ENCODE measurements at places on chromosomes 7 and 10.
A peak's percentile ranks its signal among the peaks of the same experiment; 100 is the strongest.

GRCh38 chr7:24299192-24299591, 15.2 kb downstream of the NPY start:
- DNase-seq, result no peak

DNA sequence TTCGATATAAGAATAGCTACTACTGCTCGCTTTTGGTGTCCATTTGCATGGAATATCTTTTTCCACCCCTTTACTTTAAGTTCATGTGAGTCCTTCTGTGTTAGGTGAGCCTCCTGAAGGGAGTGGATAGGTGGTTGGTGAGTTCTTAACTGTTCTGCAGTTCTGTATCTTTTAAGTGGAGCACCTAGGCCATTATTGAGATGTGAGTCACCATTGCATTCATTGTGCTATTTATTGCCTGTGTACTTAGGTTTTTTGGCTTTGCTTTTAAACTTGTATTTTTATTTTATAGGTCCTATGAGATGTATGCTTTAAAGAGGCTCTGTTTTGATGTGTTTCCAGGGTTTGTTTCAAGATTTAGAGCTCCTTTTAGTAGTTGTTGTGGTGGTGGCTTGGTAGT, 1430.8 kb downstream of the REEP3 start:
- no peak for DNase-seq

DNA sequence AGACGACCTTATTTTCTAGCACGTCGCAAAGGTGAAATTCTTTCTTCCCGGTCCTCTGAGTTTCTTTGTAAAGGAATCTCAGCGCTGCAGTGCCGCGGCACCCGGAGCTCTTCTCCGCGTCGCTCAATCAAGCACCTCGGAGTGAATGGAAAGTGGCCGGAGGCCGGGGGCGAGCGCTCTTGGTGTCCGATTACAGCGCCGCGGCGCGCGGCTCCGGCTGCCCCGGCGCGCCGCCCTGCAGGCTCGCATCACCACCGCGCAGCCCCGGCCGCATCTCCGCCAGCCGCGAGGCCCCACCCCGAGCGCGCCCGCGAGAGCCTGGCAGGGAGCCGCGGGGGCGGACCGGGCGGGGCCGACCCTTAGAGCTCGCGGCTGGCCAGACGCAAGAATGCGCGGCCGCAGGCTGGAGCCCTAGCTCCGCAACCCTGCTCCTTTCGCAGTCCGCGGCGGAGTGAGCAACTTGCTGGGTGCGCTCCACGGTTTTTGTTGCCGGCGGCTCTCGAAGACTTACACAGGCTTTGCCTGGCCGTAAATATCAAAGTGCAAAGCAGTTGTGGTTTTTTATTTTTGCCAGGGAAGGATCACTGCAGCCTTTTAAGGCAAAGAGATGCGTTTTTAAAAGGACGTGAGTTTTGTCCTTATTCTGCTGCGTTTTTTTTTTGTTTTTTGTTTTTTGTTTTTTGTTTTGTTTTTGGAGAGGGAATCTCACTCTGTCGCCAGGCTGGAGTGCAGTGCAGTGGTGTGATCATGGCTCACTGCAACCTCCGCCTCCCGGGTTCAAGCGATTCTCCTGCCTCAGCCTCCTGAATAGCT, at the start of gene SEMA3C:
Gene SEMA3C, minus strand, starts transcription at position 143 of the 813 bp plus-strand sequence. CDS start 2,270 bp downstream, outside the sequence.
- no peak for DNase-seq

DNA sequence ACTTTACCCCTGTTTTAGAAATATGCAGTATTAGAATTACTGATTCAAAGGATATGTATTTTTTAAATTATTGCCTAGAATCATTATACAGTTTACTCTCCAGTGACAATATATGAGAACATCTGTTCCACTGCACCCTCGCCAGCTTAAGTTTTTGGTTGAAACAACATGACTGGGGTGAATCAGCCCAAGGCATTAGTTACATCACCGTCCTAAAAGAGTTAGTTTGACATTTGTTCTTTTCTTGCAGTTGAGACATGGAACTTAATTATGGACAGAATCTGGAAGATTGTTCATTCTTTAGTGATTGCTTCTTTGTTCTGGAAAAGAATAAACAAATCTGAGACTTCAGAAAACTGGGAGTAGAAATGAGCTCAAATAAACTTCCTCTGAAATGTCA, 167.3 kb upstream of the DKK1 start:
- no peak for DNase-seq

GRCh38 chr10:7260412-7260900, 150.4 kb downstream of the SFMBT2 start:
- no peak for DNase-seq

GRCh38 chr10:62637249-62638061, 167.1 kb upstream of the ADO start:
- DNase-seq, result peak; percentile 34

- DNase-seq, result no peak
Observed at GRCh38 chr7:37592366-37592765, 91.2 kb upstream of the GPR141 start.

GRCh38 chr10:112753961-112754411, 196.1 kb upstream of the TCF7L2 start:
- DNase-seq, result no peak

- no peak for DNase-seq
Observed at GRCh38 chr7:142595816-142596516, 153.3 kb upstream of the PRSS1 start.

DNA sequence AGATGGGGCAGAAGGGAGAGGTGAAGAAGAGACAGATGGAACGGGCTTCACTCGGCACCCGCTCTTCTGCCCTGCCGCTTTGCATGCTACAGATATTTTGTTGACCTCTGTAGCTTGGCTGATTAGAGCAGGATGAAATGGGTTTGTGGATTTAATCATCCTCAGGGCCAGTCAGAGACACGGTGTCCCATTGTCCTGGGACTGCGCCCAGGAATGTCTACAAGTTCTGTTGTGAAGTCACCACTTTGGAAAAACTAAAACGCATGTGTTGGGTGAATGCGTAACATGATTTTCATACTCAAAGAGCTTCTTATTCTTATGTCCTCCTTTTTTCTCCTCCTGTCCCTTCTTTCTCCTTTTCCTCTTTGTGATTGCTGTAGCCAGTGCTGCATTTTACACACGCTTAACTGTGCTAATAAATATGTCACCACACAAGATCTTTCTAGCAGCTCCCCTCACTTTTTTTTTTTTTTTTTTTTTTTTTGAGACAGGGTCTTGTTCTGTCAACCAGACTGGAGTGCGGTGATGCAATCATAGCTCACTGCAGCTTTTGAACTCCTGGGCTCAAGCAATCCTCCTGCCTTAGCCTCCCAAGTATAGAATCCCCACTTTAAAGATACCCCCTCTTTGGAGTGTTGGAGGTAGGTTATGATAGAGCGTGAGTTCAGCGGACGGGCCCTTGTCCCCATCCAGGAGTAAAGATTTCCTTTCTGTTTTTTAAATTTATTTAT, 3.4 kb downstream of the CPA4 start:
- no peak for DNase-seq

DNA sequence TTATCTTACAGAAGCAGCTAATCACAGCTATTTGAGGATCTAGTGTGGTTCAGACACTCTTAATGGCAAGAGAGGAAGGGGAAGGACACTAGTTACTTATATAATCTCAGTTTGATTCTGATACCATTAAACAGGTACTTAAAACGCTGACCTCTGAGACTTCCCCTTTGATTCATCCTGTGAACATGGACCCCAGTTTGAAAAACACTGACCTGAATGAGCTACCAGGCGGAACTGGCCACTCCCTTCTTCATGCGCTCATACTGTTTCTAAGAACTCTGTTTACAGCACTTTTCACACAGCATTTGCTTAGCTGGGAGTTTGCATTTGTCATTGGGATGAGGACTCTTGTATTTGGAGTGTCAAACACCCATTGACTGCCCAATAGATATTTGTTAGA, 45.7 kb downstream of the BEND7 start:
- no peak for DNase-seq

DNA sequence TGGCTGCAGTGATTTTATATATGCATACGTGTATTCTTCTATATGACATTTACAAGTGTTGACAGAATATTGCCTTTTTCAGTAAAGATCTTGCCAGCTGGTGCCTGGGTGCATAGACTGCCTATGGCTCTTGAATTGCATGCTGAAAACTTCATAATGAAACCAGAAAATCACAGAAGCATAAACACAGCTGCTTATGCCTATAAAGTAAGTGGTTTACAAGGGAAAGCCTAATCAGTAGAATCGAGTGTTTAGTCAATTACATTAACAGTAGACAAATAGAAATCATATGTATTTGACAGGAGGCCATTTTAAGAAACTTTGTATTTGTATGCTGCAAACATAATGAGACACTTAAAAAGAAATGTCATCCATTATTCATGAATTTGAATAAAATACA, 82.5 kb downstream of the TMEM168 start:
- no peak for DNase-seq
